ENCODE measurements at places on chromosomes 2 and 18. TPM values are rescaled to one million over a fixed set of nuclear protein-coding genes. Genes with fewer than 3 reads are reported as not detected.
A peak's percentile ranks its signal among the peaks of the same experiment; 100 is the strongest.

CCDC85A gene
- total RNA-seq = 0.34 TPM

NMUR1 gene
- 0.52 TPM for total RNA-seq

DNA sequence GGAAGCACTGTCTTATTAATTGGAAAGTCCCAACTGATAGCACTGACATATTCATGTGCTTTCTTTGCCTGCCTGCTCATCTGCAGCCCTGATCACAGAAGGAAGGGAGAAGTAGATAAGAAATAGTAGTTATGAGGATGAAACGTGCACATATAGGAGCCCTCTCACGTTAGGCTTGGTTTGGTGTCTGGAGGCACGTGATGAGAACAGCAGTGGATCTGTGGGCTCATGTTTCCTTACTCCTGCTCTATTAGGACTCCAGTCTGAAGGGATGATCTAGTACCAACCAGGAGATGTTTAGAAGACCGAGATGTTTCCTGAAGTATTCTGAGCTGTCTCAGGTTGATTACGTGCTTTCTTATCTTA is 84.9 kb downstream of the MAP4K4 start:
- DNase-seq = no peak

CCDC121 gene
- total RNA-seq = 5.1 TPM

FEZ2 gene
- total RNA-seq = 51.9 TPM

NXPH2 gene
- total RNA-seq = 4.3 TPM

GRCh38 chr18:61898640-61899101 is 5.9 kb upstream of the RNF152 start:
- no peak for DNase-seq

- DNase-seq = peak; percentile 60
Measured at GRCh38 chr2:4354678-4355077, 651.3 kb downstream of the DCDC2C start.

GATA6 gene
- total RNA-seq = 0.26 TPM

- no peak for DNase-seq
Measured at GRCh38 chr2:113894156-113894743, 4.4 kb downstream of the ACTR3 start.

STAMBP gene
- 77.3 TPM for total RNA-seq

GRCh38 chr2:113206251-113206650 is 32.5 kb downstream of the PSD4 start:
- DNase-seq = no peak

ATRAID gene
- 142 TPM for total RNA-seq

DNA sequence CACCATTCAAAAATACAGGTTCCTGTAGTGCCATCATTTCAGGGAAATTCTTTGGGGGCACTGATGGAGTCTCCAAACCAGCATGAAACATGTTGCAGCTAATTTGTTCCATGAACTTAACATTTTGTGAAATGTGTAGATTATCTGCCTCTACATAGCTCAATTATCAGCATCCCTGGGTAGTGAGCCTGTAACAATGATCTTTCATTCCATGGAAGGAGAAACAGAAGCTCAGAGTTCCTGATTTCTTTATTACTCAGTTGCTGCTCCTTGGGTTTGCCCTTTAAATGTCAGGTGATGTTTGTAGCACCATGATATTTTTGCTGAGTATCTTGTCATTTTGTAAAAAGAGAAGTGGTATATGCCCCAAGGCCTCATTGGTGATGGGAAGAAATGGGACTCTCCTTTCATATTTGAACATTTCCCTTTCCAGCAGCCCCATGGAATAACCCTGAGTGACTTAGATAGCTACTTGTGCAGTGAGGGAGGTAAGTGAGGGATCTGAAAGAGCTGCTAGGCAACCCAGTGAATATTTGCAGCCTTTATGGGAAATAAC is 146.9 kb downstream of the CERS6 start:
- no peak for DNase-seq

ZNF396 gene
- 2.2 TPM for total RNA-seq

- no peak for DNase-seq
Measured at GRCh38 chr2:37558623-37559022, 112.8 kb downstream of the CDC42EP3 start.

- DNase-seq = no peak
Measured at GRCh38 chr2:68987021-68987503, 12.6 kb downstream of the GKN1 start.

- no peak for DNase-seq
Measured at GRCh38 chr2:154720651-154721050, 22.2 kb downstream of the KCNJ3 start.

LYPD6B gene
- total RNA-seq = not detected

- no peak for DNase-seq
Measured at GRCh38 chr2:223032187-223033142, 19.5 kb upstream of the KCNE4 start.

TFCP2L1 gene
- total RNA-seq = 0.06 TPM

DNA sequence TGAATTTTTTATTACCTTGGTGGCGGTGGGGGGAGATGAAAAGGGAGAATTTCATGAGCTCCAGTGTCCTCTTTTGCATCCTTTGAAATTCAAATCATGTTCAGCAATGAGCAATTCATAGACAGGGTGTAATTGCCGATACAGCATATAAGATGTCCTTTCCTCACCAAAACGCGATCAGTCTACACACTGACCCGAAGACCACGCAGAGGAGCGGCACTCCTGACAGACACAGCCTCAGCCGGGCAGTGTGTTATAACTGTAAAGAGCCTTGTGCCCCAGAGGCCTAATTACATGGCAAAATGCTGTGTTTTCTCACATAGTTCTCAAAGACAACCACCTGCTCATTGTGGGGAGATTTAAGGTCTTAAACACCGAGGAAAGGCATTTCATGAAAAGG is 38.4 kb upstream of the APCDD1 start:
- no peak for DNase-seq

DNA sequence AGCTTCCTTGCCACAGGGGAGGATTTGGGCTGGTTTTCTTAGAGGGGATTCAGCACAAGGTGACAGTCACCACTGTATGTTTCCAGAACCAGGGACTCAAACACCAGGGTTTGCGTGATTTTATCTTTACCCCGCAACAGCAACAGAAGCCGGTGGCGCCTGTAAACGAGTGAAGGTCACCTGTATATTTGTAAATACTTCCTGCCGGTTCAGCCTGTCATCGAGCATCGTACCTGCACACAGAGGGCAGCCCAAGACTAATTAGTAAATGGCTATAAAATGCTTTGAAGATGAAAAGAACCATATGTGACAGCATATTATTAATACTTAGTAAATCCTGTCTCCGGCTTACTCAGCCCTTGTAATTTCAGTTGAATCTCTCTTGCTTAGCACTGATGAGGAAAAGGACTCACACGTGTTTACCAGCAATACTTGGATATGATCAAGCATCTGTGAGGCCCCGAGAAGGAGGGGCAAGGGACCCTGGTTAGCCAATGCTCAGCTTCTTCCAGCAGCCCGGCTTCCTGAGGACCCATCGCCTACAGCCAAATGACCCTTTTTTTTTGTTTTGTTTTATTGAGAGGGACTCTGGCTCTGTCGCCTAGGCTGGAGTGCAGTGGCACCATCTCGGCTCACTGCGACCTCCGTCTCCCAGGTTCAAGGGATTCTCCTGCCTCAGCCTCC is 51.3 kb upstream of the FOSL2 start:
- DNase-seq = no peak

- DNase-seq = no peak
Measured at GRCh38 chr2:58350484-58350883, 109.4 kb upstream of the FANCL start.

RGPD8 gene
- 11.1 TPM for total RNA-seq

POTEF gene
- 15.1 TPM for total RNA-seq

DNA sequence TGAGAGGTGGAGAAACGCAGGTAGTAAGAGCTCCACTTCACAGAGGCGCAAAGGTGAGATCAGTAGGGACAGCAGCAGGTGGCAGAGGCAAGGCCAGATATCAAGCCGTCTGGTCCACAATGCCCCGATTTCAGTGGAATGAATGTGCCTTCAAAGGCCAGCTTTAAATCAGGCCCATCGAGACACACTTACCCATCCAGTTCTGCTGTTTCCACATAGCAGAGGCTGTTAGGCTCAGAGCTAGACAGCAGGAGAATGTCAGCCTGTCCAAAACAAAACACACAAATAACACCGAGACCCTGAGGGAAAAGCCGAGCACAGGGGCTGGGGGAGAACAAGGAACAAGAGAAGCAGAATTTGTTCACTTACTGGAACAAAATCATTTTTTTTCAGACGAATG is 75.8 kb upstream of the NARS1 start:
- DNase-seq = no peak

DNA sequence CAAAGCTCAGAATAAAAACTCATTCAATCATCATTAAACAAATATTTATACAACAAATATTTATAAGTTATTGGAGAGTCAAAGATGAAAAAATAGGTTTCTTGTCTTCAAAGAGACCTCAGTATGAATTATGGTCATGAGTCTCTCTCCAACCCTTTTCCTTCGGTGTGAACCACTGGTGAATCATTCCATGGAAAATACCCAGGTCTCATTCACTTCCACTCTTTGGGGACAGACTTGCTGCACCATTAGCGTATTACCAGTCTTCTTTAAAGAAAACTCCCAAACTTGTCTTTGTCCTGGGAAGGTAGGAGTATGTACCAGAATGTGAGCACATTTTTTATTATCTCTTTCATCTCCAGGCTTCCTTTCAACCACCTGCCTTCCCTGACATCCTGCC is 257.4 kb upstream of the RBMS1 start:
- no peak for DNase-seq

ABCG5 gene
- total RNA-seq = not detected

DNA sequence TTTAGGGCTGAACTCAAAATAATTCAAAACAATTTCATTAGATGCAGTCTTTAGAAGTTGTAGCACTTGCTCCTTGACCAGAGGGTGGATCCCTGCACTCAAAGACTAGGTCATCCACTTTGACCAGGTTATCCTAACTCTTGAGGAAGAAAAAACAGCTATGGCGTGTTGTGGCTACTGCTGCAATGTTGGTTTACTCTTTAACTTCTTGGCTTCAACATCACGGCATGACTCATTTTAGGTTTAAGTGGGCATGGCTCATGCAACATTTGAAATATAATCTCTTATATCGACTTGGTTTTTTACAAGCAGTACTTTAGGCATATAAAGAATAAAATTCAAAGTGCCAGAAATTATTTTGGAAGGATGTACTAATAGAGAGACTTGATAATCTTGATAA is 35.4 kb downstream of the ANKRD29 start:
- DNase-seq = no peak

DNA sequence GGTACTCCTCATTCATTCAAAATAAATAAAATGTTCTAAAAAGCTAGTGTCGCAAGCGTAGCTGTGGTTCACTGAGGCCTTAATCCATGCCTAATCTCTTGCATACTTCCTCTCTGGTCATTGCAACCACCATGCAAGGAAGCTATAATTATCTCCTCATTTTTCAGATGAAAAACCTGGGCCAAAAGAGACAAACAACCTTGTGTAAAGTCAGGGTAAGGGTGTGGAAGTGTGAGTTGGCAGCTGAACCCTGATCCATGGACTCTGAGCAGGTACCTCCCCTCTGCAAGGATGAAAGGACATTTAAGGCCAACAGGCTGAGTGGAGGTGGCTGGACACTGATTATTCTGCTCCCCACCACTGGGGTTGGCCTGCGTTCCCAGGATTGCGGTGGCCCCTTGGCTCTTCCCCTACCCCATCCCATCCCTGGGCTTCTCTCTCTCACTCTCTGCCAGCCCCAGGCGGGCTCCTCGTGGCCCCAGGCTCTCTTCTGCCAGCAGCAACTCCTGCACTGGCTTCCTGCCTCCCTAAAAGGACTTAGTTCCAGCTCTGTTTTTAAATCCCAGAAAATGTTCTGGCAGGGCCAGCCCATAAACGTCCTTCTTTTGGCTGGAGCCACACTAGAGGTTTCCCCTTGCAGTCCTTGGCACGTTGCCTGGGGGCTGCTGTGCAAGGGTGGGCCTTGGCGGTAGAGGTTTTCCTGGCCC is 72.0 kb upstream of the AFF3 start:
- no peak for DNase-seq

- no peak for DNase-seq
Measured at GRCh38 chr18:60668583-60668982, 296.0 kb upstream of the MC4R start.

GRCh38 chr2:129118296-129118695 is 799.6 kb upstream of the HS6ST1 start:
- no peak for DNase-seq

PMAIP1 gene
- 3.1 TPM for total RNA-seq

GRCh38 chr2:36147670-36148390 is 207.7 kb upstream of the CRIM1 start:
- DNase-seq = no peak

DNA sequence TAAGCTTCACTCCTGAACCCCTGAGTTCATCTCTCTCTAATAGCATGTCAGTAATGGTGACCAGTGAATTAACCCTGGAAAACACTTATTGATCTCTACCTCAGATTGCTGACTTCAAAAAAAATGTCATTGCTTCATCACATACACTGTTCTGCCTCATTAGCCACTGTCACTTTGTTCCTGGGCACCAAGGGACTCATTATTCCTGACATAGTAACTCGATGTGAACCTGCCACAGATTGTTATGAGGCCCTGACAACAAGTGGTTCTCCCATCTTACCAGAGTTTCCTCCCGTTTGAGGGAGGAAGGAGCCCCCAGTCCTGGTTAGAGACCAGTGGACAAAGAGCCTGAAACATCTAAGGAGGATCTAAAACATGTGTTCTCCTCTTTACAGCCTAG is 403.3 kb upstream of the SMIM21 start:
- DNase-seq = no peak

CACNB4 gene
- 14.2 TPM for total RNA-seq

- DNase-seq = no peak
Measured at GRCh38 chr2:214261683-214262082, 149.2 kb upstream of the VWC2L start.

GRCh38 chr2:58572731-58573130 is 331.6 kb upstream of the FANCL start:
- no peak for DNase-seq

DNA sequence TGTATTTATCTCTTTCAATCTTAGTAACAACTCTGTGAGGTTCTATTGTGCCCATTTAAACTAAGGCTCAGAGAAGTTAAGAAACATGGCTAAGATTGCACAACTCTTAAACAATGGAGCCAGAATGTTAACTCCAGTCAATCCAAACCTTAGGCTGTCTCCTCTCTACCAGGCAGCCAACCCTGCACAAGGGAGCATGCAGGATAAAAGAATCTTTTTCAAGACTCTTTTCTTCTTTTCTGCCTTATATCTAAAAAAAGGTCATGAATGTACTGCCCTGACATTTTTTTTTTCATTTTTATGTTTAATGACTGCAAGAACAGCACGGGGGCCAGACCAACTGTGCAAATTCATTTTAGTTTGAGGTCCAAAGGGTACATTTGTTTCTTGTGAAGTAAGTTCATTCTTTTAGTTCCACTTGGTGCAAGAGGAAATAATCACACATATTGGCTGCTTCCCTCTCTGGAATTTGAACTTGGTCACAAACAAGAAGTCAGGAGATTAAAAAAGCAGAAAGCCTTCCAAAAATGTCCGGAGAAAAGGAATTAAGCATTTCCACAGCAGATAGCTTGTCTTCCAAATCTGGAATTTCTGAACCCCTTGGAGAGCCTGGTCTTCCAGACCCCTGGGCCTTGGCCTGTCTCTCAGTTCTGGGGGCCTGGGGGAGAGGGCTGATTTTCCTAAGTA is 96.0 kb upstream of the RIOK3 start:
- no peak for DNase-seq

- DNase-seq = no peak
Measured at GRCh38 chr2:237572742-237573101, 6.3 kb downstream of the PRLH start.
